ENCODE measurements at places on chromosomes 7 and 10.

- no peak for DNase-seq
Measured at GRCh38 chr7:3367261-3367660, 66.2 kb downstream of the SDK1 start.

- DNase-seq: no peak
Measured at GRCh38 chr7:121447911-121448300, 51.8 kb upstream of the FAM3C start.

GRCh38 chr7:95316588-95316987, 7.7 kb downstream of the PON1 start:
- no peak for DNase-seq

GRCh38 chr10:58281092-58281752, 12.3 kb downstream of the CISD1 start:
- no peak for DNase-seq

DNA sequence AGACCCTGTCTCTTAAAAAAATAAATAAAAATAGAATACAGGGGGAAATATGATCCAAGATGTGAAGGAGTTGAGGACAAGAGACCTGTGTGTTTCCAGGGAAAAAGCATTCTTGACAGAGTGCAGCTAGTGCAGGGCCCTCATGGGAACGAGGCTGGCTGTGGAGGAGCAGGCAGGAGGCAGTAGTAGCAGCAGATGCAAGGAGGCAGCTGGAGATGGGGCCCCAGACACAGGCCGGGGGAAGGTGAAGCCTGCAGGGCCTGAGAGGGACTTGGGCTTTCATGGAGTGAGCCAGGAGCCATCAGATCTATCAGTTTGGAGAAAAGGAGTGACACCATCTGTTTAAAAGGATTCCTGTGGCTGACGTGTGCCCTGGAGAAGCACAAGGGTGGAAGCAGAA, 71.4 kb upstream of the ZNF438 start:
- no peak for DNase-seq
